ENCODE measurements at places on chromosomes 13 and 19. TPM values are rescaled to one million over a fixed set of nuclear protein-coding genes. Genes with fewer than 3 reads are reported as not detected.
A peak's percentile ranks its signal among the peaks of the same experiment; 100 is the strongest.

The LYPD5 gene
- 0.39 TPM for total RNA-seq

The ZNF442 gene
- 2.4 TPM for total RNA-seq

The SMIM44 gene
- total RNA-seq = not detected

The CALR gene
- total RNA-seq = 978 TPM

- no peak for DNase-seq
Observed at GRCh38 chr19:35194012-35194984, 34.2 kb downstream of the FAM187B start.

- no peak for DNase-seq
Observed at GRCh38 chr13:26255115-26255514, 1.2 kb downstream of the CDK8 start.

DNA sequence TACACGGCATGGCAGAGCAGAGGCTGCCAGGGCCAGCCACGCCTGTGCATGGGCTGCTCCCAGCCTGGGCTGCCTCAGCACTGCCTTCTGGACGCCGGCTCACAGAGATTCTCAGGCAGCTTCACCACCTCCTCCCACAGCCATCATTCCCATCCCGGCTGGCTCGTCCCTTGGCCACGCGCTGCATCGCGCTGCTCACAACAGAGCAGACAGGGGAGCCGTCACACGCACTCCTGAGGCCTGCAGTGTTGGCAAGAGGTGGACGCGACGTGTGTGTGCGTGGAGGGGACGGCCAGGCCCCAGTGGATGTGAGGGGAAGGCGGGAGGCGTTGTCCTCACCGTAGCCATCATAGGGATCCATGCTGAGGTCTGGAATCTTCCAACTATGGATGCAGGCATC lies 7.6 kb upstream of the PRKD2 start:
- DNase-seq = no peak

DNA sequence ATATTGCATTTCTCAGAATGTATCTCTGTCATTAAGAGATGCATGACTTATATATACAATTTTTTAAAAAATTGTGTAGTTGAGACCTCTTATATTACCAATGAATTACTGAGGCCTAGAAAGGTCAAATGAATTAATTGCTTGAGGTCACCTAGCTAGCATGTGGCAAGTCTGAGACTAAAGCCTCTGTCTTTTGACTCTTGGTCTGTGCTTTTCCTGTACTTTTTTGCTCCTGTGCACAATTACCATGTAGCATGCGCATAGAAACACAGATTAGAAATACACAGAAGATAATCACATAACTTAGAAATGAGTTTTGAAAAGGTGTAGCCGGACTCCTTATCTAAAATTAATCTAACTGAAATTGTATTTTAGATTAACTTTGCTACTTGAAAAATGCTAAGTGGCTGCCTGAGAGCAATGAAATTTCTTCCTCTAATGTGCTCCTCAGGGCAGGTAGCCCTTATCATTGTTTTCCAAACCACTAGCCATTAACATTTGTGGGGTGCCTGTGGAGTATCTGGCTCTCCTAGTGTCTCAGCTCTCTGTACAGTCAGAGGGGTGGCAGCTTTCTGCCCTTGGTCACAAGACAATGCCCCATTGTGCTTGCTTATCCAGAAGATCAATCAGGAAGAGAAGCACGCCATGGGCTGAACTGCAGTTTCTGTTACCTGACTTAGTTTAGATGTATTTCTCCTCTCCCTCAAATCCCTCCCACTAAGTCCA lies 119.6 kb downstream of the RFC3 start:
- peak; percentile 13 for DNase-seq

- DNase-seq = no peak
Observed at GRCh38 chr19:29643361-29643935, 21.8 kb upstream of the PLEKHF1 start.

- no peak for DNase-seq
Observed at GRCh38 chr19:7815325-7815724, 14.7 kb upstream of the EVI5L start.

GRCh38 chr13:22599156-22599555 lies 581.6 kb upstream of the SGCG start:
- no peak for DNase-seq

All from WTC11 (cell line).